ENCODE measurements at places on chromosomes 5 and 9.

GRCh38 chr5:177336112-177336511, 15.4 kb downstream of the LMAN2 start:
- DNase-seq: no peak

- no peak for DNase-seq
These were observed 6.7 kb upstream of the PDE6A start for GRCh38 chr5:149951138-149951749.

DNA sequence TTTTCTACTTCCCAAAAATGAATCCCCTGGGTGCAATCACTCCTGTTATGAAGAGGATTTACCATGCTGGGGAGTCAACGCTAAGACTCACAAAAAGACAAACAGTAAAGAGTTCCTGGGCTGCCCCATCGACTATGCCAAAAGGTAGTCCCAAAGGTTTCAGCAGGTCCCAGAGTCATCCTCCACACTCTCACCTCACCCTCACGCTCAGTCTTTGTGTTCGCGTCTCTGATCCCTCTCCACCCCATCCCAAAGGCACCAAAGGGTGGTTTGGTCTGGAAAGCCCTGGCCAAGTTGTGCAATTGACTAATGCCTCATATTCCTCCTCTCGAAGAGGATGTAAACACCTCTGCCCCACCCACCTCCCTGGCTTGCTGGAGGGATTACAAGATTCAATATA, 240.2 kb upstream of the NFIL3 start:
- DNase-seq: no peak

DNA sequence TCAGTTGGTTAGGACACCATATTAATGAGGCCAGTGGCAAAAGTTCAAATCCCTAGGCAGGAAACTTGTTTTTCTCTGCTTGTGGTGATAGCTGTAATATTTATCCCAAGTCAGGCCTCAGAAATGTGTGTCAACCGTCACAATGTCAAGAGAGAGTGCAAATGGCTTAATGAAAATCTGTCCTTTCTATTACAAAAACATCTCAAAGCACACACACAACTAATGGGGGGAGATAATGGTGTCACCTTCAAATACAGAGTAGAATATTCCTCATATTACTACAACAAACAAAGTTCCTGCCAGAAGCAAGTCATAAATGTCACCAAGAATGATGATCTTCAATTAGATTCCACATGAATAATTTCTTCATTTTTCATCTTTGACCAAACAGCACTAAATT, 127.2 kb upstream of the MARCHF11 start:
- DNase-seq: no peak

GRCh38 chr5:173885054-173885443, 3.1 kb upstream of the CPEB4 start:
- DNase-seq: no peak

DNA sequence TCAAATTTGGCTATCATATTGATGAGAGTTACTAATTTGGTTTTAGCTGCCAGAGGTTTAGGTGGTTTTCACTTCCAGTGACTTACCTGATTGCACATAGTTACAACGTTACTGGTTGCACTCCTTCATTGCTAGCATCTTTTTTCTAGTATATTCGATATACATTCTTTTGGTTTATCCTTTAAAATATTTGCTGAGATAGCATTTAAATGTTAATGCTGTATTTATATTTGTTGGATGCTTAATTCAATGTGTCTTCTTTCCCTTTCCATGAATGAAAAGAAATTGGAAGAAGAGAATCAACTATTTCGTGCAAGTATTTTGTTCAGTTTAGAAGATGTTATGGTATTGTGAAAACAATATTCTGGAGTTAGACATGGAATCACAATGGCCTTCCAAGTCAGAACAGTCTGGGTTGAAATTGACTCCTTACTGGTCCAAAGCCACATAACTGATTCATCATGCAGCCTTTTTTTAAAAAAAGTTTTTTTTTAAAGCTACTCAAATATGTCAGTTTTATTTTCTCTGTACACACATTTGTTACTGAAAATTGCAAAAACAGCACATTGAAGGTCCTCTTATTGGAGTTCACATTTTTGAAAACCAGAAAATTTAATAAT, 2.2 kb downstream of the SPIN1 start:
- DNase-seq: no peak
